ENCODE measurements at places on chromosomes 5 and 9.

DNA sequence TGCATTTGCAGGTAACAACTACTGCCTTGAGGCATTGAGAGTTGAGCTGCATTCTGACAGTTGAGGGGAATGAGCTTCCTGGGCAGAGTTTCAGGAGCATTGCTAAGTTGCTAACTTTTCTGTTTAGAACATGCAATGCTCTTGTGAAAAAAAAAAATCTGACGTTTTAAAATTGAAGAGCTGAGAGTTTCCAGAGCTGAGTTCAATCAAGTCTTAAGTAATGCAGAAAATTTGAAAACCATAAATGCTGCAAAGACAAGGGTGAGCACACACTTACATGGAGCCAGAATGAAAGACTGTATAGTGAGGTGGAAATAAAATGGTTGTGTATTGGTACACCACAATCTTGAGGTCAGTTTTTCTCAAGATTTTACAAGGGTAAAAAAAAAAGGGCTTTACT, 166.0 kb downstream of the GABRB2 start:
- DNase-seq = no peak

GRCh38 chr9:96663506-96664120, 8.5 kb upstream of the PRXL2C start:
- DNase-seq = no peak

GRCh38 chr5:152246401-152246800, 158.7 kb downstream of the NMUR2 start:
- DNase-seq = no peak

GRCh38 chr5:91257301-91257700, 125.8 kb downstream of the ARRDC3 start:
- DNase-seq = no peak

DNA sequence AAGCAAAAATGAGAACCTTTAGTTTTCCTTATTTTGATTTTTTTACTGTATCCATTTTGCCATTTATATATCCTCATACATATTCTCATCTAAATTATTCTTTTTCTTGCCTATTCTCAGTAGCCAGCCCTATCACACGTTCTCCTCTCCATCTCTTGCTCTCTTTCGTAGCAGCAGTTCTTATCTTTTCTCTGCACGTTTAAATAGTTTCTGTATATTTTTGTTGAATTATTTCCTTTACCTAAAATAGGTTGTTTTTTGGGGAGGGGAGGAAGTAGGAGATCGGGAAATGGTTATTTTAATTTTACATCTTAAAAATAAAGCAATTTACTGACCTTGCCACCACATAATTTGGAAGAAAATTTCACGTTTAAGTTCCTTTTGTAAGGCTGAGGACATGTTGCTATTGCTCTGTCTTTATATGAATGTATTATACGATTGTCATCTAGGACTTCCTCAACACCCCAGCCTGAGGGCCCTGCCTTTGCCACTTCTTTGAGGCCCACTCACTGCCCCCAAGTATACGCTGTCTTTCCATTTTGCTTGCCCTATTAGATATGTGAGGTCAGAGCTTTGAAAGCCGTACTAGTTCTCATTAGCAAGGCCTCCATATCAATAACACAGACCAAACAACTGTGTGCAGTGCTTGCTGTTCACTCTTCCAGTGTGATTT, 140.3 kb downstream of the GNAQ start:
- no peak for DNase-seq

DNA sequence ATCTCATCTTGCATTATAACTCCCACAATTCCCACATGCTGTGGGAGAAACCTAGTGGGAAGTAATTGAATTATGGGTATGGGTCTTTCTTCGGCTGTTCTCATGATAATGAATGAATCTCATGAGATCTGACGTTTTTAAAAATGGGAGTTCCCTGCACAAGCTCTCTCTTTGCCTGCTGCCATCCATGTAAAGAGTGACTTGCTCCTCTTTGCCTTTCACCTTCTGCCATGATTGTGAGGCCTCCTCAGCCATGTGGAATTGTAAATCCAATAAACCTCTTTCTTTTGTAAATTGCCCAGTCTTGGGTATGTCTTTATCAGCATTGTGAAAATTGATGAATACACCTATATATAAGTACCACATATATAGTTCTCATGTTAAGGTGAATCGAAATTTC, 961.7 kb upstream of the COX7C start:
- DNase-seq = no peak

- no peak for DNase-seq
These were observed 253.0 kb downstream of the ICE1 start for GRCh38 chr5:5675511-5675910.

DNA sequence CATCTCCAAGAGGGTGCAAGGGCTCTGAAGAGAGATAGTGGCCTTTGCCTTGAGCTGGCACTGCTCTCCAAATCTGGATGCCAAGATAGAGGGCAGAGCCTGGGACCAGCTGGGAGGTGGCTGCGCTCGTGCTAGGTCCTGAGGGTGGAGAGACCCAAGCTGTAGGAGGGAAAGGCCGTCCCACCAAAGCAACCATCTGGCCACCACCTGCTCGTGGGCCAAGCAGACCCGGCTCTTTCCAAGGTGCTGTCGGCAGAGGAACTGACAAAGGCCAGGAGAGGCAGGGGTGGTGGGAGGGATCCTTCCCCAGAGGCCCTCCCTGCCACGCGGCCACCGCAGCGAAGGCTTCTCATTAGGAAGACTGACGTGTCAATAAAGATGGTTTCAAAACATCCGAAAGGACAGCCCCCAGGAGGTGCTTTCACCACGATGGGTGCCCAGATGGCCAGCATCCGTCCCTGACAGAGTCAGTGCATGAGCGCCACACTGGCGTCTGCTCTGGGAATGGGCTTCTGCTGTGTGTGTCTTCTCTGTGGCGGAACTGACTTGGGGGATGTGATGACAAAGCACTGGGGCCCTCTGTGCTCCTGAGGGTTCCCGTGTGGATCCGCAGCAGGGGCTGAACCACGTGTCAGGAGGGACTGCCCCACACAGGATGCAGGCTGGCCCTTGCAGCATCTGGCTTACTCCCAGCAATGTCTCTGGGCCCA, 213.5 kb downstream of the FANCC start:
- DNase-seq = no peak

GRCh38 chr9:129610473-129611306, 10.2 kb downstream of the C9orf50 start:
- DNase-seq = no peak

DNA sequence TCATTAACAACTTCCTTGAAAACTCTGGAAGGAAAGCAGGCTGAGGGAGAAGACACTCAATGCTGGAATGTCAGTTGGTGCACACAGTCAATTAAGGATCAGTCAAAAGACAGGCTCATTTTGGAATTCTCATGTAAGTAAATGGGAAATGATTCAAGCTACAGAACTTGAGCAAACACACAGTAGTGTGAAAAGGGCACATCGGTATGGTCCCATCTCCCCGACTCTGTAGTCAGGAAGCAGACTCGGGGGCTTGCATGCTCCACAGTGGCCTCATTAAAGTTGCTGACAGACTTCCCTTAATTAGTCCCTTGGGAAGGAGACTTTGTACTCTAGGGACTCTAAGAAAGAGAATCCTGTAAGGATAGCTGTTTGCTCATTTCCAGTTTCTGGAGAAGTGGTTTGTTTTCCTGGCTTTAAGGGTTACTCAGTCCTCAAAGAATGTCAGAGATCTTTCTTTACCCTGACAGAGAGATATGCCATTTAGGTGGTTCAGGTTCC, 339.2 kb downstream of the ADAMTS6 start:
- DNase-seq = peak; percentile 30

GRCh38 chr5:80308526-80308925, 11.3 kb upstream of the SPZ1 start:
- DNase-seq = no peak

GRCh38 chr9:131585375-131585774, 40.1 kb downstream of the PRRT1B start:
- no peak for DNase-seq

DNA sequence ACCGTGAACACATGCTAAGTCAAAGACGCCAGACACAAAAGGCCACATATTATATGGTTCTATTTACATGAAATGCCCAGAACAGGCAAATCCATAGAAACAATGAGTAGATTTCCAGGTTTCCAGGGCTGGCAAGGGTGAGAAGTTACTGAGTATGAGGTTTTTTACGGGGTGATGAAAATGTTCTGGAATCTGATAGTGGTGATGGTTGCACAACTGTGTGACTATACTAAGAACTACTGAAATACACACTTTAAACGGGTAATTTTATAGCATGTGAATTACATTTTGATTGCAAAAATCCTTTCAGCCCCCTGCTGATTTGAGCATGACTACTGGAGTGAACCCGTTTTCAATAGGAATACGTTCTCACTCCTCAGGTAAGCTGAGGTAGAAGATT, 46.7 kb upstream of the TBC1D9B start:
- DNase-seq = peak; percentile 17

DNA sequence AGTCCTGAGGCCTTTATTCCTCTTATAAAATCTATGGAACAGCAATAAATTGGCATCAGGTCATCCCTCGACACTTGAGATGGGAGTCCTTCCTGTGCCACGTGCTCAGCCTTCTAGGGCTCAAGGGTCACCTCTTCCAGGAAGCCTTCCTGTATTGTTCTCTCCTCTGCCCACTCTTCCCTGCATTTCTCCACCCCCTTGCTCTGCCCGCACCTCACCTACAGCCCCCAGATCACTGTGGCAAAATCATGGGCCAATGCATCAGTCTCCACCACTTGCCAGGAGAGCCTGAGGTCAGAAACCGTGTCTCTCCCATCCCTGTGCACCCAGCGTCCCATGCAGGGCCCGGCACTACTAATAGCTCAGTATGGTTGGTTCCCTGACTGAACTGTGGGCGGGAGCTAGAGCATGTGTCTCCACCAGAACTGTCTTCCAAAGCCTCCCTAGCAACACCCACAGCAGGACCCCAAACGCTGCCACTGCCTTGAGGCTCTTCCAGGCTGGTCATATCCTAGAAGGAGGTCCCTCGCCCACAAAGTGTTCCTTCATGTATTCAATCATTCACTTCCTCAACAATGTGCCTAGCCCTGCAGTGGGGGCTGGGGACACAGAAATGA, 13.5 kb downstream of the DUSP1 start:
- DNase-seq = no peak
